Urothelium cell line (cell line): ENCODE measurements at places on chromosomes 7 and 10.

DNA sequence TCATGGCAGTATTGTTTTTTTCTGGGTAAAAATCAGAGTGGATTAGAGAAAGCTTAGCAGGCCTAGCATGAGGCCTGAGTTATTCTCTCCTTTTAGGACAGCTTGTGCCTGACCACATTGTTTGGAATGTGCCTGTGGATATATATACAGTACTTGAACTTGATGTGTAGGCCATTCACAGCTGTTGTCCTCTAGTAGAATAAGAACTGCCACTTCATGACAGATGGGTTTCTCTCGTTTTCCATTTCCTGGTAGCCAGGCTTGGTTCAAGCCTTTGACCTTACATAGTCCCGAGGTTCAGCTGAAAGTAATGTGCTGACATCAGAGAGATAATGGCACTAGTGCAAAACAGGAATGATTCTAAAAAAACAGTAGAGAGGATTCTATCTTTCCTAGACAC lies 473.9 kb downstream of the AUTS2 start:
- no peak for DNase-seq

DNA sequence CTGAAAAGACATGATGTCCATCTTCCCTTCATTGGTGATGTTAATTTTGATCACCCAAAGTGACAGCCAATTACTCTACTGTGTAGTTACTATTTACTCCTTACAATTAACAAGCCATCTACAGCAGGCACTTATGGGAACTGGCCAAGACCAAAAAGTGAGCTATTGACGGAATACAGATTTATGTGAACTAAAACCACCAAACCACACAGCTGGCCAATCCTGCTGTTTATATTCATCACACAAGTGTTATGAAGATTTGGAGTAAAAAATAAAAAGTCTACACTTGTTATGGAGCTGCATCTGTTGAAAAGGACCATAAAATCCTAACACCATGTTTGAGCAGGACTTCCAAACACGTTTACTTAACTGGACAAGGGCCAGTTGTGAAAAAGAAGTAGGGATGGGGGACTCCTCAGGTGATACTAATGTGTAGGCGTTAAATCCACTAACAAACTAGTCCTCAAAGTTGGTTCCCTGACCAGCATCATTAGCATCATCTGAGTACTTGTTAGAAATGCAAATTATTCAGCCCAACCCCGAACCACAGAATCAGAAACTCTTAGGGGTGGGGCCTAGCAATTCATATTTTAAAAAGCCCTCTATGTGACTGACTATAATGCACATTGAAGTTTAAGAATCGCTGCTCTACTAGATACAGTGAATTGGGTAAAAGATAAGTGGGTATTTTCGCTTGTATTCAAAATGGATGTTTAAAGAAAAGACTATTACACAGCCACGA lies 11.6 kb downstream of the MCMBP start:
- DNase-seq, result no peak

DNA sequence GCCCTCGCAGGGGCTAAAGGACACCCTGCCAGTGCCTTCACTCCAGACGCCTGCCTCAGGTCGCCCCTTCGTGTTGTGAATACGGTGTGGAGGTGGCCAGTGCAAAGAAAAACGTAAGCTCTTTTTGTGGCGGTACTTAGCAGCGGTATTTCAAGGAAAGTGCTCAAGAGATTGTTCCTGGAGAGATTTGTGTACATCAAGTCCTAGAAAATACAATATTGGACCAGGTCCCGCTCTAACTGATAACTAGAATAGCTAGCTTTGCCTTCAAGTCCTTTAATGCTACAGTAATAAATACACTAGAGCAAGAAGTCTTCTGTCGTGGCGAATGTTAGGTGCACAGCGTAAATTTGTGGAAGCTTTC lies 689 bp downstream of the PLCE1 start:
- DNase-seq, result no peak

DNA sequence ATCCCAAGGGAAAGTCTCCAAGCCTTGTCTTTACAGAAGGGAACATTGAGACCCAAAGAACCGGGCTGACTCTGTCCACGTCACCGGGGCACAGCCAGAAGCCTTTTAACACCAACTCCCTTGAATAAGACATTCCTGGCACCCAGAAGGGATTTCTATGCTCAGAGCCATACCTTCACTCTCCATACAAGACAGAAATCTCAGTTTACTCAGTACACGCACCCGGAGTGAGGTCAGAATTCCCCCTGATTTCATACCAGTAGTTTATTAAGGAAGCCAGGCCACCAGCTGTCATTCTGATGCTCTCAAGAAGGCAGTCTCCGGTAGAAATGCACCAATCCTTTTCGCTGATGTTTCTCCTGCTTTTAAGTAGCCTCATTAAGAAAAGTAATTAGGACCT lies 134.2 kb upstream of the KCNMA1 start:
- no peak for DNase-seq

DNA sequence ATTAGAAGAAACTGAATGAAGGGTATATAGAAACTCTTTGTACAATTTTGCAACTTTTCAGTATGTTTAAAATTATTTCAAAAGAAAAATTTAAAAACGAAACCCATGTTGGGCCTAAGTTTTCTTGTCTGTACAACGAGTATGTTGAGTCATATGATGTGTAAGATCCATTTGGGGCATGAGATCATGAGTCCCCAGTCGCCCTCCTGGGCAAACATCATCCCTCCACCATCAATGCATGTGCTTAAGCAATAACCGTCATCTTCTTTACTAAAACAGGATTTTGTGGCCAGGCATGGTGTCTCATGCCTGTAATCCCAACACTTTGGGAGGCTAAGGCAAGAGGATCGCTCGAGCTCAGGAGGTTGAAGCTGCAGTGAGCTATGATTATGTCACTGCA lies 54.2 kb upstream of the CDCA7L start:
- no peak for DNase-seq

DNA sequence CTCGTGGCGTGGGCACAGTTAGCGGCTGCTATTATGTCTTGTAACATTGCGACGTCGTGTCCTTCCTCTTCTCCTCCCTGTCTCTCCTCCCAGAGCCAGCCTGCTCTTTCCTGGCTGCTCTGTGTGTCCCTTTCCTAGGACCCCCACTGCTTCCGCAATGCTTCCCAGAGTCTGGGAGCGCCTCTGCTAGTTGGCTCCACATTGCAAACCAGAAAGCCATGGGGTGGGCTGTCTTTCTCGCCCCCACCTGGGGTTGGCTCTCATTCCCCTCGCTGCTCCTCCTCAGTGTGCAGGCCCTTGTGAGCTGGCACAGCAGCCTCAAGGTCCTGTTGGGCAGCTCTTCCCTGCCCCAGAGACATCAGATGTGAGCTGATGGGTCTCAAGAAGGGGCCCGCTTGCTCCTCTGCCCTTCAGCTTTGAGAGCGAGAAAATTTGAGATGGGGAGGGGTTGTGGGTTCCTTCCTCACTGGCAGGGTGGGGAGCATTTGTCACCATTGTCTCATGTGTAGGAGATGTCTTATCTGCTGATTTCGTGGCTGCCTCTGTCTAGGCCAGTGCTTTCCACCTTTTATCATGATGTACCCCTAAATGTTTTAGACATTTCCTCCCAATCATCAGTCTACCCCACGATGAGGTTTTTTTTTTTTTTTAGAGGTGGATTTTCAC lies 3.3 kb downstream of the ADAMTS14 start:
- no peak for DNase-seq

GRCh38 chr10:49762566-49762877 lies 399 bp upstream of the OGDHL start:
- no peak for DNase-seq

GRCh38 chr7:24793982-24794648 lies 36.9 kb upstream of the GSDME start:
- no peak for DNase-seq

- DNase-seq, result no peak
These were observed 59.4 kb upstream of the NAMPT start for GRCh38 chr7:106344211-106344610.

- no peak for DNase-seq
These were observed 136.1 kb upstream of the LYZL2 start for GRCh38 chr10:30765616-30766015.

DNA sequence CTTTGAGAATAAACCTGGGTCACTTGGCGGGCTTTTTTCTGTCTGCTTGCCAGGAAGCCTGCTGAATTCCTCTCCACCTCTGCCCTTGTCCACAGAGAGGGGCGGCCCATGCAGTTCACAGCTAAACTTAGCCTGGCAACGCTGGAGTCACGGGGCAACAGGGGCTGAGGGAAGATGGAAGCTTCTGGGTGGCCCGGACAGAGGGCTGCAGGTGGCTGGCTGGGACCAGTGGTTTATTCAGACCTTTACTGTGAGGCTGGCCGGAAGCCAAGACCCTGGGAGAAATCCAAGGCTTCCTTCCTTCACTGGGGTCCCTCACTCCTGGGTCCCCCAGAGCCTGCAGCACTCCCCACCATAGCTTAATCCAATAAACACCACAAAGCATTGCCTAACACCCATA lies 17.0 kb downstream of the ITPRIP start:
- no peak for DNase-seq

DNA sequence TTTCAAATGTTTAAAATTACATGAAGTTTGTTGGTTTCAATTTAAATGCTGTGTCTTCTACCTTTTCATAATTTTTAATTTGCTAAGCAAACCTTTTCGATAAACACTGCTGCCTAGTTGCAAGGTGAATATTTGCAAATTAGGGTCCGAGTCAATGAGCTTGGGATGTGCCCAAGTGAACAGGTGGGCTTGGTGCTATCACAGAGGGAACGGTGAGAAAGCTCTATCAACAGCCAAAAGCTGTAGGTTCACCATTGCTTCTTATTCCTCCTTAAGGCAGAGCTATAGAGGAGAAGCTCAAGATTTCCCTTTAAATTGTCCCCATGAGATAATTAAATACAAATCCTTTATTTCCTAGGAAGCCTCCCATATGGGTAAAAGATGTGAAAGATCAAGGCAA lies 245.3 kb upstream of the CELF2 start:
- DNase-seq, result no peak

- DNase-seq, result peak; percentile 6
These were observed 67.6 kb upstream of the GATA3 start for GRCh38 chr10:7986851-7987250.

DNA sequence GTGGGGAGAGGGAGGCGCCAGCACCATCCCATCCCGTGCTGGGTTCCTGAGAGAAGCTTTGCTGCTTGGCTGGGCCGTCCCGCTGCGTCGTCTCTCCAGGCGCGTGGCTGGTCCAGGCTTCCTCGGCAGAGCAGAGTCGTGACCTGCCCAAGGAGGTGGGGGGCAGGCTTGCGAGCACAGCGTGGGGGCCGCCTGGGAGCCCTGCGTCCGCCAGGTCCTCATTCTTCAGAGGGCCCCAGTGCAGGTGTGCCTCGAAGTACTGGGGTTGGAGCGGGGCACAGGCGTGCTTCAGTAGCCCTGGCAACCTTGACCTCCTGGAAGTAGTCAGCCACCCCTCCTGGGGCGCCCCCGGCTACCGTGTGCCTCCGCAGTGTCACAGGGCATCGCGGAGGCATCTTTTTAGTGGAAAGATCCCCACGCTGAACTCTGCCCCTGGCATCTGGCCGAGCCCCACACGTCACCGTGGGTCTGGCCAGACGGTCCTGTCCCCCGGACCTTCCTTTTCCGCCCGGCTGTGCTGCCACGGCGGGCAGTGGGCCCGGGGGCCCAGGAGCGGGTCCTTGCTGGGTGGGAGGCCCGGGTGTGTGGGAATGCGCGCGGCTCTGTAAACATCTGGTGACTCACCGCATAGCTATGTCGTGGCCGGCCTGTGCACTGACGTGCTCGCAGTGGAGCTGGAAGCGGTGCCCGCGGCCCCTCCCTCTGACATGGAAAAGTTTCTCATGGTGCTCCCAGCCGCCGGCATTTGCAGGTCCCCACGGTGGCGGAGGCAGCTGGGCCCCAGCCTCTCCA lies 6.4 kb downstream of the MAFK start:
- DNase-seq, result peak; percentile 100

GRCh38 chr7:79506481-79506880 lies 53.0 kb upstream of the MAGI2 start:
- peak; percentile 76 for DNase-seq

- no peak for DNase-seq
These were observed 7.9 kb downstream of the PKD1L1 start for GRCh38 chr7:47940088-47941013.

- no peak for DNase-seq
These were observed 379.9 kb downstream of the SH2D4B start for GRCh38 chr10:80917636-80918035.

DNA sequence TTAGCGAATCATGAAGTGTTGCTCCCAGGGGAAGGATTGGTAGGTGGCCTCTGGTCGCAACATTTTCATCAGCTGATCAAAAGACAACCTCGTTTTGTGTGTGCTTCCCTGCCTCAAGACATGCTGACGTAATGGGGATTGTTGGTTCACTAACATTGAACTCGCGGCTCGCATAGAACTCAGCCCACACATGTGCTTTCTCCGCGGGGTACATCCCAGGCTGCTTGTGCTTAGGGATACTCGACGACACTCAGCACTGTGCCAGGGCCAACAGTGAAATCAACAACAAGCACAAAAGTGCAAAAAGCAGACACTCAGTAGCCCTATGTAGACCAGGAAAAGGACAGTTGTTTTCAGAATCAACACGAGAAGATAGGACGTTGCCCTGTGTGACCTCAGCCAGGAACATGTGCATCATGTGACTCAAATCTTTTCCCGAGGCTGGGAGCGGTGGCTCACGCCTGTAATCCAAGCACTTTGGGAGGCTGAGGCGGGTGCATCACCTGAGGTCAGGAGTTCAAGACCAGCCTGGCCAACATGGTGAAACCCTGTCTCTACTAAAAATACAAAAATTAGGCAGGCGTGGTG lies 20.8 kb downstream of the WIPI2 start:
- no peak for DNase-seq

- DNase-seq, result no peak
These were observed 51.0 kb upstream of the COL13A1 start for GRCh38 chr10:69750725-69751124.

GRCh38 chr10:127978481-127978880 lies 71.6 kb downstream of the PTPRE start:
- no peak for DNase-seq

GRCh38 chr7:156731651-156732050 lies 91.1 kb downstream of the RNF32 start:
- no peak for DNase-seq

DNA sequence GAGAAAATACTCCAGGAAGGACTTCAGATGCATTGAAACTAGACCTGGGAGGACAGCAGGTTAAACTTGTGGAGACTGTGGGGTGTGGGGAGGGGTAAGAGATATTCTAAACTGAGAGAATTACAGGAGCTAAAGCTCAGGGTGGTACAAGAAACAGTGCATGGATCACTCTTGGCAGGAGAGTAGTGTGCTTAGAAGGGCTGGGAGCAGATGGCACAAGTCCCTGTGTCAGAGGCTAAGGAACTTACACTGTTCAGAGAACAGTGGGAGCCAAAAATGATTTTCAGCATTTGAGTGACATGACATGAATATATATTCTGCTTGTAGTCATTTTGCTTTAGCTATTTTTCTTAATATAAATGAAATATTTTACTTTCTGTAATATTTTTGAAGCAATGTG lies 36.0 kb upstream of the LAMB1 start:
- DNase-seq, result no peak
